ENCODE measurements at places on chromosomes 7 and 10.

DNA sequence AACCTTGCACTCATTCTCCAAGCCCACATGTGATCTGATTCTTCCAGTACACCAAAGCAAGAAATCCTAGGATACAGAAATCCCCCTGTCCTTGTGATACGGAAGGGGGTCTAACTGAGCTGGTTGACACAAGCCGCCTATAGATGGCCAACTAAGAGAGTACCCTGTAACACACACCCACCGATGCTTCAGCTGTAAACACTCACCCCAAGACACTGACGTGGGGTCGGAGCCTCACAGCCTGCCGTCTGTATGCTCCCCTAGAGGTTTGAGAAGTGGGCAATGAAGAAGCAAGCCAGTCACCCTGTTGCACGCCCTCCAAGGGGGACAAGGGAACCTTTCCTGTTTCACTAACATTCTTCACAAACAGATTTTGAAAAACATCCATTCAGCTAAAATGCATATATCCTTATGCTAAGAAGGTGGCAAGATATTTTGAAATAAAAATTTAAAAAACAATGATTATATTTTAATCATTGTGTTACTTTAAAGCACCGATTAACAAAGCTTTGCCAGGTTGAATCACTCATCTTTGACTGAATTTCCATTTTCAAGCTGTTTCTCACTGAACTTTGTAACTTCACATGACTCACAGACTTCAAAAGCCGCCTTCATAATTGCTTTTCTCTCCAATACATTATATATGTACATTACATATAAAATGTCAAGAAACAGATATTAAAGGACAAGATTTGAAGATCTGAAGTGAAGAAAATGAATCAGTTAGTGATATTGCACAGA, 329.3 kb downstream of the ARL4A start:
- no peak for DNase-seq

GRCh38 chr10:62528441-62528840, 154.3 kb downstream of the ZNF365 start:
- no peak for DNase-seq

DNA sequence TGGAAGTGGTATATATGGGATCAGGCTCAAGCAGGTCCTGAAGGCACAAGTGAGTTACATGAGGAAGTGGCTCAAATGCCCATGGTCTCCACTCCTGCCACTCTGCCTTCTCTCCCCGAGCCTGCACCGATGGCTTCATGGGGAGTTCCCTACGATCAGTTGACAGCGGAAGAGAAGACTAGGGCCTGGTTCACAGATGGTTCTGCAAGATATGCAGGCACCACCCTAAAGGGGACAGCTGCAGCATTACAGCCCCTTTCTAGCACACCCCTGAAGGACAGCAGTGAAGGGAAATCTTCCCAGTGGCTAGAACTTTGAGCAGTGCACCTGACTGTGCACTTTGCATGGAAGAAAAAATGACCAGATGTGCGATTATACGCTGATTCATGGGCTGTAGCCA, 95.3 kb downstream of the HOXA1 start:
- no peak for DNase-seq

DNA sequence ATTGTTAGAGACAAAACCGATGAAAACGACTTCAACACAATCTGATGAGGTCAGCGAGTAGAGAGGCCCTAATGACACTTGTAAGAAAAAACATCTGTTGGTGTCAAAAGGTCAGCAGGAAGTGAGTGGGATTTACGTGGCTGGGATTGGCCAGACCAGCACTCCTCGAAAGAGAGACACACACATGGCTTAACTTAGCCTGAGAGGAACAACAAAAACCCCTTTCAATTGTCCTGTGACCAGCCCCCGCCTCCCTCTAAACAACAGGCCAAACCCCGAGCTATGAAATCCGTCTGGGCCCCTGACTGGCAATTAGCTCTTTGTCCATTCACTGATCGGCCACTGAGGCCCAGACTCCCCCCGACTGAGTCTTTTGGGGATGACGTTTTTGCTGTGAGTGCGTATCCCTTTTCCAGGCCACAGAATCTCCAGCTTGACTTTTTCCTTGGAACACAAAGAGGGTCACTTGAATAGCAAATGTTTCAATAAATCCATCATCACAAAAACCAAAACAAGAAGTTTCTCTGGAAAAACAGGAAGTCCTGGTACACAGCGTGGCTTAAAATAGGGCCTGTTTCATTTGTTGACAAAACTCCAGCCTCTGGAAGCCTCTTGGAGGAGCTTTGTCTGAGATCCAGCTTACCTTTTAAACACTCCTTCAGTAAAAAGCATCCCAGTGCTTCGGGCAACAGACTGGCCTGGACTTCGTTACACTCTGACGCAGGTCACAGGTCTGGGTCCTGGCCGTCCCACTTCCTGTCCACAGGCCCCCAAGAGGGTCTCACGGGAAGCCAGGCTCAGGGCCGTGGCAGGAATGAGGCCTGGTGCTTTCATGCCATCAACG, 103.0 kb downstream of the CTBP2 start:
- DNase-seq: no peak

DNA sequence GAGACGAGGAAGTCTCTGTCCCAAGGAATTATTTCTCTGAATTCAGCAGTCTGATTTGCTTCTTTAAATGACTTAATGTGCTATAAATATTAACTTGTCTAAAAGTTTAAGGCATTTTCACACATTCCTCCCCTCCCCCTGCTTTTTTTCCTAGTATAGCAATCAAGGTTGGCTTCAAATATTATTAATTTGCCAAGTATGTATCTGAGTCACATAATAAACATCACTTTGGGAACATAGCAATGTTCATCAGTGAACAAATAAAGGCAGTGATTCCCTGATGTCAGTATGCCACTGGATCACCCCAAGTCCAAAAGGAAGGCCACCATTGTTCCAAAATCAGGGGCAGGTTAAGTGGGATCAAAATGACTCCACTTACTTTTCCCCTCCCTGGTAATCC, 40.5 kb downstream of the PDE6C start:
- no peak for DNase-seq

- DNase-seq: no peak
These were observed 3.4 kb upstream of the IL6 start for GRCh38 chr7:22723637-22724036.

GRCh38 chr7:139043823-139044812, 8.3 kb upstream of the ZC3HAV1L start:
- no peak for DNase-seq

GRCh38 chr10:490891-491571, 198.4 kb downstream of the DIP2C start:
- no peak for DNase-seq

GRCh38 chr7:80941208-80941758, 22.4 kb upstream of the SEMA3C start:
- no peak for DNase-seq

GRCh38 chr7:158030071-158030470, 557.6 kb downstream of the PTPRN2 start:
- DNase-seq: no peak

DNA sequence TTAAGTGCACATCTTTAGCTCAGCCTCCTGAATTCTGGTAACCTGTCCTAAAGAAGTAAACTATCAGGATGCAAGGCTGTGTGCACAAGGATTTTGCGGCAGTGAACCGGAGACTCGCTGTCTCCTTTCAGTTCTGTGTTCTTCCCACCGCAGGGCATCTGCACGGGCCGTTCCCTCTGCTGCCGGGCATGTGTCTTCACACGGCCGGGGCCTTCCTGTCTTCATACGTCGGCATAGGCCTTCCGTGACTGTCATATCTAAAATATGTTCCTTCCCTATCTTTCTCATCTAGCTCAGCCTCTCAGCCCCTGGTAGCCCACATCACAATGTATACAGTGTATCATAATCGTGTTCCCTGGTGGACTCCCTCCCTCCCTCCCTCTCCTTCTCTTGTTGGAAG, 16.4 kb downstream of the PALD1 start:
- no peak for DNase-seq

- DNase-seq: no peak
These were observed 9.4 kb downstream of the EFCAB10 start for GRCh38 chr7:105571891-105572290.

- no peak for DNase-seq
These were observed 356.8 kb upstream of the ADARB2 start for GRCh38 chr10:2094171-2094570.

- no peak for DNase-seq
These were observed 350.9 kb downstream of the ANKRD30A start for GRCh38 chr10:37476285-37476684.

DNA sequence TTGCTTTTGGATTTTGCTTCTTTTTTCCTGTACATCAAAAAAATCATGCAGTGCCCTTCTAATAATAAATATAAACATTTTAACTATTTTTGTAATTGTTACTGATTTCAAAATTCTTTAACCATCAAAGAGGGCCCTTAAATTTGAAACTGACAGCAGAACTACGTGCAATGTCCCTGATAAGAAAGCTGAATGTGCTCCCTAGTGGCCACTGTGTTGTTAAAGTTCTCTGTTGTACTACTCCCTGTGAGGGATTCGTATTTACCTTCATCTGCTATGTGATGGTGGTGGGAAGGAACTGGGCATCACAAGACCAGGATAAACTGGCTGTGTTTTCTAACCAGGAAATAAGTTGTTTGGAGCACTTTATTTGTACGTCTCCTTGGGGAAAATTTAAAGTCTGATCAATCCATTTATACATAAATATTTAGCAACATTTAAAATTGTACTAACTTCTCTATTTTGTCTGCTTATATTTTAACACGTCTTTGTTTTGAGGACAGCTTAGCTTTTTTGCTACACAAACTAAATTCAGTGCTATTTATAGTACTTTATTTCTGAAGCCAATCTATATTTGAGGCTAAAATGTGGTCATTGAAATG, 322.4 kb downstream of the HGF start:
- DNase-seq: no peak

GRCh38 chr10:71404503-71405295, 8.0 kb downstream of the CDH23 start:
- no peak for DNase-seq

DNA sequence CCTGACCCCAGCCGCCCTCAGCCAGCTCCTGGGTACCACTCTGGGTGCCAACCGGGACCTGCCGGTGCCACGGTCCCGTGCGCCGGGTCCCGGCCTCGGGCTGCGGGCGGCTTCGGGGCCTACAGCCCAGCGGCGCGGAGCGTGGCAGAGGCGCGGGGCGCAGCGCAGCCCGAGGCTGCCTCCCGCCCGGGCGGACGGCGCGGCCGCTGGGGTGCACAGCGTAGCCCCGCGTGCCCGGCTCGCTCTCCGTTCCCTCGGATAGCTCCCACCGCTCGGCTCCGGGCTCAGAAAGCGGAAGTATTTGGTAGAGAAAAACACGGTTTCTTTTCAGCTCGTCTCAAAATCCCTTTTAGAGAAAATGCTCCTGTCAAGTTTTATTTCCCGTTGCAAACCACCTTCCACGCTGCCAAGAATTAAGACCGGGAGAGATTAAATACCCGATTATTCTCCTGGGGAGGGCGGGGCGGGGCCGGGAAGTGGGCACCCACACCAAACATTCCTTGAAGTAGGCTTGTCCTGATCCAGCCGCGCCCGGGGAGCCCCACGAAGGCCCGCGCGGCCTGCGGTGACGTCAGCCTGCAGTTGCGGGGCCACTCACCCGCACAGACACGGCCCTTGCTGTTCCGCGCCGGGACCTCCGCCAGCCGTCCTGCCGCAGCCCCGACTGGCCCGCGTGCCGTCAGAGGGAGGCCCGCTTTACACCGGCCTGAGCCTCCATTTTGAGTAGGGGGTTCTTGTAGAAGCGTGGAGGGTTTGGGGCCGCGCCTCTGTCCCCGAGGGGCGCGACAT, 7.2 kb downstream of the HOXA13 start:
- DNase-seq: no peak
